ENCODE measurements at places on chromosomes 4 and X.
A peak's percentile ranks its signal among the peaks of the same experiment; 100 is the strongest.

DNA sequence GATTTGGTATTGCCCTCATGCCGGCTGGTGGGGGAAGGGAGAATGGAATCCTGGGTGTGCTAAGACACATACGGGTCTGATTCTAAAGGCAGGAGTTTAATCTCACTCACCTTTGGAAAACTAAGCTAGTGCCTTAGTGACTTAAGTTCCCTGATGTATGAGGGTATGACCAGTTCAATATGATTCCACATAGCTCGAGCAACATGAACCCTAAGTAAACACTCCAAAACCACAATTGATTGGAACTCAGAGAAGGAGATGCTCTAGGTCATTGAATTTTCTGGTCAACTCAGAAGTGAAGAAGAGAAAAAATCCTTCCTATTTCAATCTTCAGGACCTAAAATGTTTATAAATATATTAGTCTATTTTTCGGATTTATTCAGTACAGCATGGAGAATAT lies 420.1 kb upstream of the INTU start:
- DNase-seq = no peak

DNA sequence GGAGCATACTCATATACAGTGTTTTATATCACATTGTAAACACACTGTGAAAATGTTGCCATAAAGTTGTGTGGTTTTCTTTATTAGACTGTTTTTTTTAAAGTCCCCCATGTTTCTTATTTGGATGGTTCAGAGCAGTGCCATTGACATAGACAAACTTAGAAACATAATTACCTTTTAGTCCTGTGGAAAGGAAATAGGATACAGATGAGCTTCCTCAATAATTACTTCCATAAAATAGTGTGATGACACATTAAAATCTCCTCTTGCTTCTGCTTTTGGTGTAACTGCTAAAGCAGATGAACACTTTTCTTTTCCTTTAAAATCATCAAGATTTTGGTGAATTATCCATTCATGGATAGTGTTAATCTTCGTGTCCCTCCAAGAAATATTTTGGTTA lies 52.9 kb upstream of the LIMCH1 start:
- DNase-seq = no peak

DNA sequence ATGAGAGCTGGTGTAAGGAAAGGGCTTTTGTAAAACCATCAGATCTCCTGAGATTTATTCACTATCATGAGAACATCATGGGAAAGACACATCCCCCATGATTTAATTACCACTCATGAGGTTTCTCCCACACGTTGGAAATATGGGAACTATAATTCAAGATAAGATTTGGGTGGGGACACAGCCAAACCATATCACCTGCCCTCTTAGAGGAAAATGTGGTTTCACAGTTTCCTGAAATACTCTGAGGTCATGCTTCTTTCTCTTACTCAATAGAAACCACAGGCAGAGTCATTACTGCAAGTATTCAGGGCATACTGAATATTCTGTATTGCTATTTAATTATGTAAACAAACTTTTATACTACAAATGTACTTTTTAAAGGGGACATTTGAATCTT lies 1453.3 kb downstream of the PCDH18 start:
- no peak for DNase-seq

GRCh38 chr4:137076908-137077307 lies 455.4 kb downstream of the PCDH18 start:
- no peak for DNase-seq

DNA sequence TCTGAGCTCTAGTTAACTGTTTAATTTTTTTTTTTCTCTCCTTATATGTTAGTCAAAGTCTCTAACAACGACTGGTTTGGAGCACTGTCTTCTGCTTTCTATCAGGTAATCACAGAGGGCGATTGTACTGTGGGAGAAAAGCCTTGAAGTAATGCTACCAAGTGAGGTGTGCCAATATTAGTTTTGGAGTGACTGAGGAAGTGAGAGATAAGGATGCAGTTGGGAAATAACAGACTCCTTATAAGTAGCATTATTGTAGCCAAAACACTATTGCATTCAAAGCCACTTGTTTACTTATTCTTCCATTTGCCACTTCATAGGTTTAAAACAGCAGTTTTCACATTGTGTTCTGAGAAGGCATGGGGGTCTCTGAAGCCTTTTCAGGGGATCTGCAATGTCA lies 79.1 kb upstream of the SLC6A14 start:
- no peak for DNase-seq

DNA sequence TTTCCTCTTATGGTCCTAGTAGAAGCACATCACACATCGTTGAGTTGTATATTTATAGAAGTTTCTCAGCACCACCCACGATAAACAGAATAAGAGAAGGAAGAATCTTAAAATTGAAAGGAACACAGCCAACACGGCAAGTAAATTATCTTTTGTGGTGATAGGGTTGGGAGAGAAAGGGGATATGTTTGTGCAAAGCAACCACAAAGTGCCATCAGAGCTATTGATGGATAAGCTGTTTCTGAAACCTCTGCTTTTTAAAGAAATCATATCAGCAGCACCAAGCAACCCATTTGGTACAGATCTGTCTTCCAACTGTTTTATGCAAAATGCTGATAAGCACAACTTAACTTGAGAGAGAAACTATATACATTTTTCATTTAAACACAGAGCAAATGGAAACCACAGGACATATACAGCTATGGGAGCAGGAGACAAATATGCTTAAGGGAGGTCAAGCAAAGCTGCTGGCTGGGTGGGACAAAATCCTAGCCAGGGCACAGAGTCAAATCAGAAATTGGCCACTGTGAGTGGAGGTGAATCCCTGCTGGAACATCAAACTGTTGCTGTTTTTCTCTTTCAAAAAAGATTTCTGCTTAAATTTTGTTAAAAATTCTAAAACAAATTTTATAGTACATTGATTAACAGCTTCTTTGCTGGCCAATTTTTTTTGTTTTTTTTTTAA lies 194.0 kb upstream of the HHIP start:
- DNase-seq = no peak

GRCh38 chr4:109675181-109675580 lies 28.1 kb downstream of the CASP6 start:
- DNase-seq = no peak

DNA sequence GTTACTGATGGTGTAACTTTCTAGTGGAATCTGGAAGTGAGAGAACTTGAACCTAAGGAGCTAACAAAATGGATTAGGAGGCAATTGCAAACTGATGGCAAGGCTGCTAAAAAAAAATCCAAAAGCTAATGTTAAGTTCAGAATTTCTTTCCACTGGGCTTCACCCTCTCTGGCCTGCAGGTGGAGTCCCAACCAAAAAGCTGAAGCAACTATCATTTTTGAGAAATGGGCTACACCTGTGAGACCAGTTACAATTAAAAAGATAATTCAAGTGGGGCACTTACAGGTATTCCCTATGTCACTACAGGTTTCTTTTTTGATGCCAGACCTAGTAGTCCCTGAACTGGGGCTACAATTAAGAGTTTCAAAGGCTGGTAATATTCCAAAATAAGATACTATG lies 142.1 kb upstream of the FTHL17 start:
- DNase-seq = peak; percentile 14

DNA sequence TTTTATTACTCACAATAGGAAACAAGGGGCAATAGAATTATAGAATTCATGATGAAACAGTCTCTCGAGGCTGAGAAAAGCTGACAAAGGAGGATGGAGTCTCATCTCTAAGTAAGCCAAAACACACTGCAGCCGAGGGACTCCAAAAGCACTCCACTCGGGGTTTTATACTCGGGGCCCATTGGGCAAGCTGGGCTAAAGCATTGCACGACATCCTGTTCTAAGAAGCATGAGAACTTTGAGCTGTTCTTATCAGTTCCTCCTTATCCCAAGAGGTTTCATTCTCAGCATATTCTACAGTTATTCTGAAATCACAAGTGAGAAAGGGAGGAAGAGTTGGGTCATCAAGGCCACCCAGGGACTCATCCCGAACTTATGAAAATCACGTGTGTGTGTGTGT lies 1475.5 kb downstream of the PCDH18 start:
- DNase-seq = no peak

DNA sequence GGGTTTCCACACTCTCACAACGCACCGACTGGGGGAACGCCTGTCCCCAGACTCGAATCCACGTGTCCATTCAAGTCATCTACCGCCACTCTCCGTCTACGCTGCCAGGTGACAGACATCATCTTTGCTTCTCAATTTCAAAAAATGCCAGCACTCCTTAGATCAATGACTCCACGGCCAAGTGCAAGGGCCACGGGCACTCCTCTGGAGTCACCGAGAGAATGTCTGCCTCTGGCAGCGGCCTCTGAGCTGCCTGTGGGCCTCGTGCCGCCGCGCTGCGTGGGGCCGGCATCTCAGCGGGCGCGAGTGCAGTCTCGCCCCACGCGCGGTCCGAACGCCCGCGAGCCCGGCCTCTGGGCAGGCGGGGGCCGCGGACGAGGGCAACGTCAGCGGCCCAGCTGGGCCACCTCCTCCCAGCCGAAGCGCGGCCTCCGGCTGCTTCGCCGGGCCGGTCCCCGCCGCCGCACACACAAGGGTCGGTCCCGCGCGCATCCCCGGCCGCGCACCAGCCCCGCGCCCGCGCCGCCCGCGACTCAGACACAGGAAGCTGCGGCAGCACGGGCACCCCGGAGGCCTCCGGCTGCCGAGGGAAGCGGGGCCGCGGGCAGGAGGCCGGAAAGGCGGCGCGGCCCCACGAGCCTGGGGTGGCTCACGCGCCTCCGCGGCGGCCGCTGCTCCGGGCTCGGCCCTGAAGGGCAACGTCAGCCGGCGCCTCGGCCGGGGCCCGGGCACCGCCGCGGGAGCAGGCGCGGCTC lies 450 bp downstream of the ACSL1 start:
- DNase-seq = peak; percentile 40

DNA sequence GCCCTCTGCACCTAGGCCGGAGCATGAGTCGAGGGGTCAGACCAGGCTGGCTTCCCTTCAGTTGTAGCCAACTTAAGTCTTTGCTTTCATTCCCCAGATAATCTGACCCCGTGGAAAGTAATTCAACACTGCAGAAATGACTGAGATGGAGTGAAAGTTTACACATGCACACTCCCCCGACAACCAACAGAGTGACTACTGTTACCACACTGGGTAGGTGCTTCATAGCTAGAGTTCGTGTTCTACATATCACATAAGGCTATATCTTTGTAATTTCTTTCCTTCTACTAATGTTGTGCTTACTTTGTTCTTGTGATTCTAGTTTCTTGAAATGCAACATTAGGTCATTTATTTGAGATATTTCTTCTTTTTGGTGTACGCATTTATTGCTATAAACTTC lies 7.2 kb upstream of the CTAG2 start:
- DNase-seq = no peak

DNA sequence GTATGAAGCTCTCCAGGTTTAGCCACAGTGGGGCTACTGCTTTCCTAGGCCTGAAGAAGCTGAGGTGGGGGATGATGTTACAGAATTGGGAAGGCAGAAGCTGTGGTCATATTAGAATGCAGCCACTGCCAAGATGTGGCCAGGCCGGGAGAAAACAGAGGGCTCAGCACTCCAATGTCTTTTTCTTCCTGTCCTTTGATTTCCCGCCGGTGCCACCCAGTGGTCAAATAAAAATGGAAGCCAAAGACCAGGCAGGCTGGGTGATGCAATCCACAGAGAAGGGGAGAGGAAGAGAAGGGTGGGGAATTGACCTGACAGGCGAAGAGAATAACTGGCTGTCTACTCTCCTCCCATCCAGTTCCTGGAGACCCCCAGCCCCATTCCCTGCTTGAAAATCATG lies 94.9 kb upstream of the SHISA3 start:
- DNase-seq = peak; percentile 71

DNA sequence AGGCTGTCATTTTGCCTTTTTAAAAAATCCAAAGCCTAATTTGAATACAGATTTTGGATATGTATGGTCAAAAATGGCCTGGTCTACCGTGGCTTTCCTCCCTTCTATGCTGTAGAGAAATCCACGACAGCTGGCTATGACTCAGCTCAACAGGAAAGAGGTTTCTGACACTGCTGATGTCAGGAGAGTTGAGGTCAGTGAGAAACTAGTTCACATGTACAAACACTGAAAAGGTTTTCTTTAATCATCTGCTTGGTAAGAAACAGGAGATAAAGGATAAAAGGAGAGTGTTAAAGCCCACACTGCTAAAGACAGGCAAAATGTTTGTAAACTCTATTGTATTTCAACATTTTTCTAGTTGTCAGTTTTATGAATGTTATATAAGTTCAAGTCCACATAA lies 113.9 kb downstream of the NYX start:
- DNase-seq = no peak

GRCh38 chrX:69951753-69952152 lies 98.0 kb downstream of the AWAT2 start:
- no peak for DNase-seq

DNA sequence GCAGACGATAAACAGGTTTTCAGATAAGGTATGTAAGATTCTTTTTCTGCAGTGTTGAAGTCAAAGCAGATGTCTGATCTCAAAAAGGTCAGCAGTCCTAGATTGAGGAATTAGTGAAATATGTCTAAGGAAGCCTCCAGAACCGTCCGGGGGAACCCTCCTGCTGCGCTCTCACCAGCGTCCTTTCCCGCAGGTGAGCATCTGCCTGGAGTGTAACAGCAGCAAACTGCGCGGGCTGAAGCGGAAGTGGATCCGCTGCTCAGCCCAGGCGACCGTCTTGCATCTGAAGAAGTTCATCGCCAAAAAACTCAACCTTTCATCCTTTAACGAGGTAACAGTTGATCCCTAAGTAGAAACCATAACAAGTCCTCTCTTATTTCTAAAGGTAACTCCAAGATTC lies 55.5 kb downstream of the PCGF3 start:
- DNase-seq = no peak

- no peak for DNase-seq
These were observed 570.8 kb upstream of the CPEB2 start for GRCh38 chr4:14431155-14432134.

- peak; percentile 25 for DNase-seq
These were observed 317.6 kb downstream of the BCOR start for GRCh38 chrX:39779952-39780783.

- no peak for DNase-seq
These were observed 721.5 kb downstream of the IL1RAPL1 start for GRCh38 chrX:29308726-29309125.

- DNase-seq = no peak
These were observed 20.6 kb upstream of the MAML3 start for GRCh38 chr4:140174543-140174942.

- no peak for DNase-seq
These were observed 128.1 kb downstream of the PTTG2 start for GRCh38 chr4:38088321-38088720.

DNA sequence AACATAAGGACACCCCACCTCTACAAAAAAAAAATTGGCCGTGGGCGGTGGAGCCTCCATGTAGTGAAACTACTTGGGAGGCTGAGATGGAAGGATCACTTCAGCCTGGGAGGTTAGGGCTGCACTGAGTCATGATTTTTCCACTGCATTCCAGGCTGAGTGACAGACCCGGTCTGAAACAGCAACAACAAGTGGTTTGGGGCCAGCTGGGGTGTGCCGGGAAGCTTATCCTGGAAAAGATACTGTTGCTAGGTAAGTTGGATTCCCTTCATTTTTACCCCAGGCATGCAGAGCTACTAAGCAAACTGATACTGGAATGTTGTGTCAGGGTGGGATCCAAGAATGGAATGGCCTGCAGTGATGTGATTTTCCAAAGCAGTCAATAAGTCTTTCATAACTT lies 57.0 kb downstream of the XAGE2 start:
- no peak for DNase-seq

DNA sequence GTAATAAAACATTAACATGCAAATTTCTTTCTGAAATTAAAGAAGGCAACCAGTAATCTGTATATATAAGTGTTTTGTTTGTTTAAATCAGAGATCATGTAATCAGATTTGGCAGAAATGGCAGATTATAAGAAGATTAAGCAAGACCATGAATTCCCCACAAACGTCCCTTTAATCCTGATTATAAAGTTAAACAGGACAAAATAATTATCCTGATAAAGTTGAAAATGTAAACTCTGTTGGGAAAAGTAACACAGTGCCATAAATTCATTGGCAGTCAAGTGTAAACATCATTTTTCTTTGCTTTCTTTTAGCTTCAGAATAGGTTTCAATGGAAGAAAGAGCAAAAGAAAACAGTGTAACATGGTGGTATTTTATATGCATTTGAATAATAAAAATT lies 256.3 kb downstream of the KCNIP4 start:
- DNase-seq = no peak
